ENCODE measurements at places on chromosomes 7 and 10.

DNA sequence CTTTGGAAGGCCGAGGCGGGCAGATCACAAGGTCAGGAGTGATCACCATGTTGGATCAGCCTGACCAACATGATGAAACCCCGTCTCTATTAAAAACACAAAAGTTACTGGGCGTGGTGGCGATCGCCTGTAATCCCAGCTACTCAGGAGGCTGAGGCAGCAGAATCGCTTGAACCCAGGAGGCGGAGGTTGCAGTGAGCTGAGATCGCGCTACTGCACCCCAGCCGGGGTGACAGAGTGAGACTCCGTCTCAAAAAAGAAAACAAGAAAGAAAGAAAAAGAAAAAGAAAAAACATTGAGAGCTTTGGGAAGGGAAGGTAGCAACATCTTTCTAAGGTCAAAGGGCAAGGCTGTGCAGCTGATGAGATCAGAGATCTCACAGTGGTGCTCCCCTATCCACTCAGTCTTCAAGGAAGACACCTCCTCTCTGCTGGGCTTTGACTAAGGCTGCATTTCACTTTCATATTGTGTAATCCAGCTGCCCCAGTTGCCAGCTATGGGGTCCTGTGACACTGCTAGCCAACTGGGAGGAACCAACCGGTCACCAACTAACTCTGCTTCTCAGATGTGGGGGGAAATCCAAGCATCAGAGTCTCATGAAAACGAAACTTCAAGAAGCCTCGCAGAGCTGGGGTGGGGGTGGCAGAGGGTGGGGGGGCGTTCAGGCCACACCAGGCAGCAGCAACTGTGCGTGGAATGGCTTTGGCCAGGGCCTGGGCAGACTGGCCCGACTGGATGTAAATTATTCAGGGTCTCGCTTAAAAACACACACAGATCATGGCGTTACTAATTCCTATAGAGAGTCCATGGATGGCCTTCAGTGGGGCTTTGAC is 1.5 kb downstream of the IL15RA start:
- no peak for DNase-seq

GRCh38 chr7:38375453-38375852 is 102.0 kb upstream of the TARP start:
- DNase-seq: no peak

DNA sequence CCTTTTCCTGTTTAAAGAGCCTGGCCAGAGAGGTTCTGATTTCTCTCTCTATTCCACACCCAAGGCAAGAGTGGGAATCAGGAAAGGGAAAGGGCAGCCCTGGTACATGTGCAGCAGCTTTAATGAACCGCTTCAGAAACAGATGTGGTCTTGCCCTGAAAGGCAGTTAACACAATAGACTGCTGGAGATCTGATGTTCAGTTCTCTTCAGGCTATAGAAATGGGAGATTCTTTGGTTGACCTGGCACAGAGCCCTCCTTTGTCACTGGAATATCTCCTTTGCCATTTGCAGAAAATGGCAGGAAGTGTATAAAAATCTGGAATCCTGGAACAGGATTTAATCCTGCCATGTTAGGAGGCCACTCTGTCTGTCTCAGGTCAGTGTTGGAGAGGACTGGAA is 36.3 kb upstream of the EXOC6 start:
- DNase-seq: no peak

- DNase-seq: no peak
Measured at GRCh38 chr10:72331575-72332422, 22.9 kb downstream of the DNAJB12 start.

GRCh38 chr10:77565590-77566023 is 72.0 kb downstream of the KCNMA1 start:
- DNase-seq: no peak

DNA sequence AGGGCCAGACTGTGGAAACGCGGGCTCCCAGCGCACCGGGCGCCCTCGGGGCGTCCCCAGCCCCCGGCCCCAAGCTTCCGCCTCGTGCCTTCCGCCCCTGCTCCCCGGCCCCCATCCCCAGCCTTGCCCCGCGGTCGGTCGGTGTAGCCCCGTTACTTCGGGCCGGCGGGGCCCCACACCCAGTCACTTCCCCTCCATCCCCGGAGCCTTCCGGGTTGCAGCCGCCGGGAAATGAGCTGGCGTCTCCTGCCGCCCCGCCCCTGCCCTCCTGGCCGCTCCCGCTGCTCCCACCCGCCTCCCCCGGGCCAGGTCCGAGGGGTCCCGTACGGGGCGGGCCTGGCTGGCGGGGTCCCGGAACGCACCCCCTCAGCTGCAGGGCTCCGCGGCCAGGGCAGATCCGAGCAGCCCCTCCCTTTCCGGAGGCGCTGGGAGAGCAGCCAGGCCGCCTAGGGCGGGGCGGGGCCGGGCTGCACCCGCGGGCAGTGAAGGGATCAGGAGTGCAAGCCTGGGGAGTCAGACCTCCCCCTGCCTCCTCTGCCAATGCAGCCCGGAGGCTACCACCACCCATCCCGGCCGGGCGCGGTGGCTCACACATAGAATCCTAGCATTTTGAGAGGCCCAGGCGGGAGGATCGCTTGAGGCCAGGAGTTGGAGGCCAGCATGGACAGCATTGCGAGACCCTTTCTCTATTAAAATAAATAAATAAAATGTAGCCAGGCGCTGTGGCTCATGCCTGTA is 709 bp downstream of the ARPC1B start:
- no peak for DNase-seq

GRCh38 chr7:128791121-128791971 is at the start of gene CCDC136:
TSS of gene CCDC136 (plus strand) at chr7:128791968. CDS start at chr7:128792412, 444 bp downstream.
- DNase-seq: peak; percentile 71

GRCh38 chr7:143901332-143901667 is 676 bp downstream of the TCAF1 start:
- no peak for DNase-seq

GRCh38 chr10:25902002-25902401 is 32.0 kb upstream of the MYO3A start:
- no peak for DNase-seq

Measured in NCI-H1930 (cell line).